ENCODE measurements at places on chromosomes 3 and 15.

DNA sequence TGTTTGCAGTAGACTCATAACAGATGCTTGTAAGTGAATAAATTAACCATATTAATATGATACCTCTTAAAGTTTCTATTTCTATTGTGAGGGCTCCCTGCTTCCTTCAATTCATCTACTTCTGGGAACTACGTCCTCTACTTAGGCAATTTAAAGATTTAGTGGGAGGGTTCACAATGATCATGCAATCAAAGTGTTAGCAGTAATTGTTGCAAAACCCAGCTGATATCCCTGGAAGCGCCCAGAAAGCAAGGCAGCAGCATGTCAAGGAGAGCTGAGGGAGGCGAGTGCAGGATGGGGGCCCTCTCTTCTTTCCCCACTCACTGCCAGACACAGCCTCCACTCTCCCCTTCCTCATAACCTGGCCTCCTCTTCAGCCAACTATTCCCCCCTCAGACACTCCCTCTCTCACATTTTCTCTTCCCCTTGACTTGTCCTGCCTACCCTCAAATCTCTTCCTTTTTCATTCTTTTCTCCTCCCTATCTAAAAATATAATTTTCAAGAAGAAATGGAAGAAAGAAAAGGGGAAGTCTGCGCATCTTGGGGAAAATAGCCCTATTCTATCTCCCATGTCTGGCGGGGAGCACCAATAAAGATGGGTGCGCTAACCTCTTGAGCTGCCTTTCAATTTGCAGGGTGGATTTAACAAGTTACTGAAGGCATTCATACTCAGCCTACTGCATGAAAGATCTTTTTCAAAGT, 6.6 kb downstream of the TMEM212 start:
- DNase-seq = no peak

DNA sequence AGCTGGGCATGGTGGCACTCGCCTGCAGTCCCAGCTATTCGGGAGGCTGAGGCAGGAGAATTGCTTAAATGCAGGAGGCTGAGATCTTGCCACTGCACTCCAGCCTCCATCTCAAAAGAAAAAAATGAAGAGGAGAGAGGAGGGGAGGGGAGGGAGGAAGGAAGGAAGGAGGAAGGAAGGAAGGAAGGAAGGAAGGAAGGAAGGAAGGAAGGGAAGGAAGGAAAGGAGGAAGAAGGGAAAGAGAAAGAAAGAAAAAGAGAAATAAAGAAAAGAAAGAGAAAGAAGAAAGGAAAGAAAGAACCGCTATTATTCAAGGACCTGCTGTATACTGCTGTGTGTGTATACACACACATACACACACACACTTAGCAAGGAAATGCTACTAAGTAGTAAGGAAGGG, 35.6 kb upstream of the DYNC1LI1 start:
- DNase-seq = no peak

GRCh38 chr3:58861551-58861950, 188.3 kb downstream of the CFAP20DC start:
- DNase-seq = no peak

- DNase-seq = no peak
Measured at GRCh38 chr3:128884992-128885391, 5.6 kb downstream of the ACAD9 start.

- no peak for DNase-seq
Measured at GRCh38 chr3:63405882-63406281, 127.8 kb downstream of the SYNPR start.

DNA sequence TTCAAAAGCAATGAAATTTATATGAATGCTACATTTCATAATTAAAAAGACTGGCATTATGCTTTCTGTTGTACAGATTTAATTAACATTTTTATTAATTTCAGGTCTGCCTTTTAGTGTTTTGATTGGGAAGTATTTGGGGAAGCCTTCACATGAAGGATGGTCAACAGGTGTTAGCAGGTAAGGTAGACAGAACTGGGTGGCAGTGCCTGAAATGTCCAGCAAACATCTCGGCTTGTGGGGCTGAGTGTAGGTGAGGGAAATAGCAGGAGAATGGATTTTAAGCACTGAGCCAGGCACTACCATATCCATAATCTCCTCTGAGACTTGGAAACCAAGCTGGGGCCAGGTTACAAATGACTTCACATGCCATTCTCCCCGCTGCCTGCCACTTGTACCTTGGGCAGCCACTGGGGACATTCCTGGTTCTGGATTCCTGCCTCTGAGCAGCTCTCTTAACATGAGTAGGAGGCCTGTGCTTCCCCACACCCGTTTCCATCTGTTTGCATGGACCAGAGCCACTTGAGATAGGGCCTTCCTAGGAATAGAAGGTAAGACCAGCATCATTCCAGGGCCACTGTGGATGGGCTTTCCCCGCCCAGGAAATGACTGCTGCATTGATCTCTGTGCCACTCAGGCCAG, 125.9 kb upstream of the HES1 start:
- DNase-seq = no peak

- DNase-seq = no peak
Measured at GRCh38 chr3:133016838-133017309, 21.3 kb upstream of the TMEM108 start.

GRCh38 chr3:72481542-72481941, 366.7 kb downstream of the SHQ1 start:
- DNase-seq = no peak

DNA sequence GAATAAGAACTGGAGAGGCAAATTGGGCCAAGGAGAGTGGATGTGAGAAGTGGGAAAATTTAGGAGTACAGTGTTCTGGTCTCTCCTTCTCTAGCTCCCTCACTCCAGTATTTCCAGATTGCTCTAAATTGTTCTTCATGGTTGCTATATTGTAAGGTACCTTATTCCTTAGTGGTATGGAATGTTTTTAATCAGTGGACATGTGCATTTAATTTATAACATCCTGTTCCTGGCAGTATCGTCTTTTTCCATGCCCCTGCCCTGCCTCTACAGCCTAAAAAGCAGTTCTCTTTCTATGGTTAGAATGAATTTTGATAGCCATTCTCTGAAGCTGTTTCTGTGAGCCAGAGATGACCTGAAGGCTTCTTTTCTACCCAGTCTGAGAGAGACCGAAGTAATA, 180.5 kb downstream of the TCF12 start:
- DNase-seq = no peak

DNA sequence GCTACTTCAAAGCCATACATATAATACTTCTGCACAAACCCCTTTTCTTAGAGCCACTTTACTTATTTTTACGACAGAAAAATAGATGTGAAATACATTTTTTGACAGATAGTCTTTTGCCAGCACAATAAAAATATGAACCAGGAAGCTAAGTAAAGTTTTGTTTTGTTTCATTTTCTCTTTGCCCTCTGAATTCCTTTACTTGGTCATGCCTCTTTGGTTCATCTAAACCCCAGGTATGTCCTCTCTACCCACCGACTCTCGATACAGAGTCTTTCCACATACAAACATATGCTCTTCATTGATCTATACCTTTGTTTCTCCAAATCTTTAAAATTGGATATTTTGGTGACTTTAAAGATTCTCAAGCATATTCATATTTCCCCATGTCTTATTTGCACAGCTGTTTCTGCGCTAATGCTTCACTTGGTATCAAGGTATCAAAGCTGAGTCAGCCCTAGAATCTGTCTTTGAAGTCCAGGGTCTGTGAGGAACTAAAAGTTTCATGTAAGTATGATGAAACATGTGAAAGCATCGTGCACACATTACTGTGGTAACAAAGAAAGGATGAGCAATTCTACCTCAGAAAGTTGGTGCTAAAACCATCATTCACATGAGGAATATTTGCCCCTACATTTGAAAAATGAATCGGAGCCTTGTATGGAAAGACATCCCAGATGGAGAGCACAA, 845.4 kb downstream of the NAALADL2 start:
- no peak for DNase-seq

- DNase-seq = no peak
Measured at GRCh38 chr3:180457225-180457624, 144.7 kb upstream of the TTC14 start.

DNA sequence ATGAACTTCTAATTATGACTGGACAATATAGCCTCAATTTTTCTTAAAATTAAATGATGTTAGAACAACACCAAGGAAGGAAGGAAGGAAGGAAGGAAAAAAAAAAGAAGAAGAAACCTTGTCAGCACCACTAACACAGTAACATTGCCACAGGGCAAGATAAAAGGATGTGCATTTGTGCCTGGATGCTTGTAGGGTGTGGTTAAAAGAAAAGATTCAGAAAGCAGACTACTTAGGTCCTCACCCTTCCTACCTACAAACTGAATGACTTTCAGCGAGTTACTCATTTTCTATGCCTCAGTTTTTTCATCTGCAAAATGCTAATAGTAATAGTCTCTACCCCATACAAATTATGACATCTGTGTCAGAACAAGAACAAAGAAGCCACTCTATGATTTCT, 778.3 kb downstream of the MCTP2 start:
- DNase-seq = no peak

- DNase-seq = no peak
Measured at GRCh38 chr3:12702501-12702900, 38.6 kb upstream of the RAF1 start.

GRCh38 chr3:9168241-9168741, 81.2 kb downstream of the SRGAP3 start:
- no peak for DNase-seq

DNA sequence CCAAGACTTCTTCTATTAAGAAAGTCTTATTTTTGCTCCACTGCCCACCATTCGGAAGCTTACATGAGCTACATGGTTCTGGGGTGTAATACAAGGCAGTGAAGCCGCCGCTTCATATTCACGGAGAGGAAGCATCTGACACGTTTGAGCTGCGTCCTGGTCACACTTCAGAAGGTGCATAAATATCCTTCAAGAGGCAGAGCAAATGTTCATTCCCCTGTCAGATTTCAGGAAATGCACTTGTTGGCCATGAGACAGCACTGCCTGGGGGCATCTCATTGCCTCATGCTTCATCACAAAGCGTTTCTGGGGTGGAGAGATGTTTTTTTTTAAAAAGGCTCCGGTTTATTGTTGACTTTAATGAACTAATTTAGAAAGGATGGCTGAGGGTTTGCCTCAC, 119.9 kb downstream of the CADPS start:
- DNase-seq = peak; percentile 7

Data from AG20443 (cell line).